ENCODE measurements at places on chromosomes 11 and 22. TPM values are rescaled to one million over a fixed set of nuclear protein-coding genes. Genes with fewer than 3 reads are reported as not detected.

Gene NNMT
- total RNA-seq, result 332 TPM

Gene PHOX2A
- total RNA-seq, result not detected

Gene KRTAP5-9
- total RNA-seq, result not detected

Gene LRRC32
- 0.17 TPM for total RNA-seq

Gene CCDC87
- total RNA-seq, result 0.61 TPM

Gene KCNJ5
- not detected for total RNA-seq

Gene SYT8
- total RNA-seq, result 0.26 TPM

Gene HSPB2
- not detected for total RNA-seq

Gene OR51B2
- not detected for total RNA-seq

Gene PNPLA2
- 41.0 TPM for total RNA-seq

Gene BLID
- not detected for total RNA-seq

Gene SRSF8
- 21.0 TPM for total RNA-seq

Gene SIK3
- total RNA-seq, result 7.8 TPM

Gene RTCB
- total RNA-seq, result 78.7 TPM

Gene C22orf31
- total RNA-seq, result not detected

Gene C11orf65
- total RNA-seq, result 0.50 TPM

Gene XRRA1
- 4.4 TPM for total RNA-seq

Gene SGSM1
- total RNA-seq, result 0.58 TPM

Gene ACRV1
- not detected for total RNA-seq

Gene KRTAP5-8
- total RNA-seq, result not detected

Gene PNPLA5
- not detected for total RNA-seq

Gene OR51D1
- not detected for total RNA-seq

Gene GLB1L2
- total RNA-seq, result 2.2 TPM

Gene MOGAT2
- total RNA-seq, result not detected

Gene SOX10
- not detected for total RNA-seq

Gene INS
- total RNA-seq, result not detected

Gene MRGPRE
- not detected for total RNA-seq

Gene MMP8
- not detected for total RNA-seq

Gene ANO3
- not detected for total RNA-seq

Gene BCO2
- total RNA-seq, result 1.1 TPM

Gene PDGFD
- total RNA-seq, result 6.1 TPM

Gene FAM83F
- total RNA-seq, result not detected

Gene CEP126
- 2.9 TPM for total RNA-seq

Gene NFAM1
- not detected for total RNA-seq

Gene KRTAP5-11
- not detected for total RNA-seq

Gene STARD10
- total RNA-seq, result 15.0 TPM

Gene ANO5
- 1.9 TPM for total RNA-seq

Gene SYCE3
- 0.45 TPM for total RNA-seq

Gene C11orf86
- total RNA-seq, result 44.1 TPM

Gene VPREB1
- total RNA-seq, result not detected

Gene UPK3A
- not detected for total RNA-seq

Gene TUT1
- 13.6 TPM for total RNA-seq

All from A549 treated with Mapracorat at 1 μM for 4 hours (cell line).